Karpas-422 (cell line): ENCODE measurements at places on chromosomes 1 and 21. TPM values are rescaled to one million over a fixed set of nuclear protein-coding genes. Genes with fewer than 3 reads are reported as not detected.

IL19 gene
- total RNA-seq, result not detected in 2 replicates

SDHB gene
- 157 and 172 TPM in 2 replicates for total RNA-seq

NKAIN1 gene
- not detected in 2 replicates for total RNA-seq

HLX gene
- not detected in 2 replicates for total RNA-seq

SPRR3 gene
- not detected in 2 replicates for total RNA-seq

NR1I3 gene
- total RNA-seq, result not detected in 2 replicates
